A673 (cell line): ENCODE measurements at places on chromosomes 16 and 17. TPM values are rescaled to one million over a fixed set of nuclear protein-coding genes. Genes with fewer than 3 reads are reported as not detected.

GRCh38 chr16:57167538-57167937 lies 18.3 kb downstream of the PSME3IP1 start:
- H3K4me1 ChIP-seq, result peaks cover 15% of the 10 kb centered on the region
- no peaks in the 10 kb centered on the region for H3K27me3 ChIP-seq
- no peak overlapping the region for H3K27ac ChIP-seq
- H3K4me3 ChIP-seq, result no peak overlapping the region

GRCh38 chr17:33889040-33889439 lies 366.0 kb upstream of the CCL2 start:
- no peaks in the 10 kb centered on the region for H3K4me1 ChIP-seq
- H3K36me3 ChIP-seq, result no peaks in the 10 kb centered on the region
- no peak overlapping the region for H3K4me3 ChIP-seq
- no peak overlapping the region for H3K27ac ChIP-seq
- no peak for DNase-seq
- peaks cover 5% of the 10 kb centered on the region for H3K27me3 ChIP-seq

GRCh38 chr17:67095803-67096202 lies 51.4 kb downstream of the CACNG1 start:
- no peak overlapping the region for H3K27ac ChIP-seq
- DNase-seq, result no peak
- no peak overlapping the region for H3K4me3 ChIP-seq
- no peaks in the 10 kb centered on the region for H3K36me3 ChIP-seq
- no peaks in the 10 kb centered on the region for H3K27me3 ChIP-seq
- no peaks in the 10 kb centered on the region for H3K4me1 ChIP-seq

DNA sequence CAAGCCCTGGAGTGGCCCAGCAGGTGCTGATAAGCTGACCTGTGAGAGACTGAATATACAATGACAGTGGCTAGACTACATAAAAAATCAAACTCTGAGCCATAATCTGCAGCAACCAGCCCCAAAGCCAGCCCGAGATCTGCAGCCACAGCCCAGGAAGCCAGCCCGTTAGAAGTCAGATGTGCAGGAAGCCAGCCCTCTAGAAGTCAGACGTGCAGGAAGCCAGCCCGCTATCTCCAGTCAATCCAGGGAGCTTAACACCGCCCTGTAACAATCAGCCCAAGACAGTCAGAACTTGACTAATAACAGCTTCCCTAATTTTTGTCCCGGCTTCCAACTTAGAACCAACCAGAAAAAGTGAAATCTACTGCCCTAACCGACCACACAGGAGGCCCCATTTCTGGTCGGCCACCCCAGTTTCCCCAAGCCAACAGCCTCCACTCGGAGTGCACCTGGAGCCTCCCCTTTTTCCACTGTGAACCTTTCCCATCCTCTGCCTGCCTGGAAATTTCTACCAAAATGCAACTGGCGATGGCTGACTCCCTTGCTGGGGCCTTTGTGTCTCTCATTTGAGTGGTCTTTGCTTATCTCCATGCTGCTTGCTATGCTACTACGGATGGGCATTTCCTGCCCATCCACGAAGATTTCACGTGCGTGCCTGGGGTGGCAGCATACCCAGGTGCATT lies 769.3 kb downstream of the KCNJ18 start:
- no peaks in the 10 kb centered on the region for H3K27me3 ChIP-seq
- H3K4me1 ChIP-seq, result no peaks in the 10 kb centered on the region
- DNase-seq, result no peak
- H3K27ac ChIP-seq, result no peak overlapping the region
- no peak overlapping the region for H3K4me3 ChIP-seq

- peaks cover 42% of the 10 kb centered on the region for H3K36me3 ChIP-seq
- H3K4me3 ChIP-seq, result no peak overlapping the region
- H3K27ac ChIP-seq, result peak overlapping the region; percentile 56
- H3K27me3 ChIP-seq, result no peaks in the 10 kb centered on the region
- no peak for DNase-seq
Measured at GRCh38 chr17:82241183-82241925, 12.5 kb downstream of the SLC16A3 start.

DNA sequence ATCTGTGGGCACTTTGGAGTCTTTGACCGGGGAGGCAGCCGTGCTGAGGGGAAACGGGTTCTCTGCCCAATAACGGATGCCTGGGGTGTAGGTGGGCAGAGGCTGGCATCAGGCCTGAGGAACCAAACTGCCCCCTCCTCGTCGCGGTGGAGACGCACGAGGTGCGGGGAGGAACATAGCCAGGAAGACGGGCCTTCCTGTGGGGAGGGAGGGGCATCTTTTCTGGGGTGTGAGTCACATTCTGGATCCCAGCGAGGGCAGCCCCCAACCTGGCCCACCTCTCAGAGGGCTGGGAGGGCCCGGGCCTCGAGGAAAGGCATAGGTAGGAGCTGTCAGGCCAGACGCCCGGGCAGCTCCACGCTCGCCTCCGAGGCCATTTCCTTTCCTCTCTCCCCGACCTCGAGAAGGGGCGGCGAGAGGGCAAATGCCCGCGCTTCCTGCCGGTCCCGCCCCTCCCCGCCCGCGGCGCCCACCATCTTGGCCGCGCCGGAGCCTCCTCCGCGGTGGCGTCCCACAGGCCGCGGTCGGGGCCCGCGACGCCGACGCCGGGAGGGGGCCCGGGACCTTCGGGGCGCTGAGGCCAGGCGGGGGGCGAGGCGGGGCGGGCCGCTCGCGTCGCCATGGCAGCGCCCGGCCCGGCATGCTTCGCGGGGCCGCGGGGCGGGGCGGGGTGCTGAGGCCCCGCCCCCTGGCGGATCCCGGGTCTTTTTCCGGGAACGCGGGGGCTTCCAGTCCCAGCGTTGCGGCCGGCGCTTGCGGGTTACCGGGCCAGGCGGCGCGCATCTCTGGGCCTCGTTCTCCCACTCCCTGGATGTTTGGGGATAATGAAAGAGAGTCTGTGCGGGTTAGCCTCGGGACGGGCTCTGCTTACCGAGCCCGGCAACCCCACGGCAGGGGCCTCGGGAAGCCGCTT lies 13.2 kb downstream of the RAI1 start:
- no peaks in the 10 kb centered on the region for H3K36me3 ChIP-seq
- H3K4me3 ChIP-seq, result peak overlapping the region; percentile 62
- H3K27me3 ChIP-seq, result no peaks in the 10 kb centered on the region
- peaks cover 65% of the 10 kb centered on the region for H3K4me1 ChIP-seq
- peak; percentile 74 for DNase-seq

DNA sequence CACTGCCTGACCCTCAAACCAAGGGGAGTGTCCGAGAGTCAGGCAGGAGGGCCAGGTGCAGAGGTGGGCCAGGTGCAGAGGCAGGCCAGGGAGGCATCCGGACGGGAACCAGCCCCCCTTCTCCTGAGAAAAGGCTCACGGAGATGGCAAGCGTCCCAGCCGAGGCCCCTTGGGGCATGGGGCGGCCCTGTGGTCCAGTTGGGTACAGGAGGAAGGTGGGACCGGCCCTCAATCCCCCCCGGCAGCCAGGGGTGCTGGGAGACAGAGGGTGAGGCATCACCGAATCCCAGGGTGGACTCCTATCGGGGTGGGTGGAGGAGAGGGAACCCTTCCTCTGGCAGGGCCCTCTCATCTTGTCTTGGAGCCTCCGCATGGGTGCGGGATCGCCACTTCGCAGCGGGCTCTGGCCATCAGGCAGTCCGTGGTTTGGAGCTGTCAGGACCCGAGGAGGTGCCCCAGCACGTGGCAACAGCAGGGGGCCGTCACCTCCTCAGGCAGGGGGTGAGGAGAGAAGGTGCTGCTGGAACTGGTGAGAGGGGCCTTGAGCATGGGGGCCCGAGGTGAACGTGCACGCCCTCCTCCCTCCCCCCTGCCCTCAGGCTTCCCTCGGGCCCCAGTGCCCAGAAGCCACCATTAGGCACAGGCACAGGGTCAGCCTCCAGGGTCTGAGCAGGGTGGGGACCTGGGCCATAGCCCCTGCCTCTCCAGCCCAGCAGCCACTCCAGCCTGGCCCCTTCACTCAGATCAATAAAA lies 38.7 kb upstream of the SLC38A10 start:
- peaks cover 3% of the 10 kb centered on the region for H3K4me1 ChIP-seq
- no peak overlapping the region for H3K4me3 ChIP-seq
- H3K27ac ChIP-seq, result no peak overlapping the region
- DNase-seq, result no peak
- no peaks in the 10 kb centered on the region for H3K36me3 ChIP-seq

Gene PITPNM3
- total RNA-seq, result 0.71 and 1.9 TPM in 2 replicates

Gene SMIM22
- total RNA-seq, result not detected in 2 replicates

Gene TNFRSF17
- total RNA-seq, result not detected in 2 replicates

Gene G6PC1
- total RNA-seq, result not detected in 2 replicates

Gene BEAN1
- not detected in 2 replicates for total RNA-seq

Gene CACNG1
- total RNA-seq, result not detected in 2 replicates

Gene SLC2A4
- total RNA-seq, result 0.67 and 1.6 TPM in 2 replicates
